ENCODE measurements at places on chromosomes 13 and 19.
A peak's percentile ranks its signal among the peaks of the same experiment; 100 is the strongest.

DNA sequence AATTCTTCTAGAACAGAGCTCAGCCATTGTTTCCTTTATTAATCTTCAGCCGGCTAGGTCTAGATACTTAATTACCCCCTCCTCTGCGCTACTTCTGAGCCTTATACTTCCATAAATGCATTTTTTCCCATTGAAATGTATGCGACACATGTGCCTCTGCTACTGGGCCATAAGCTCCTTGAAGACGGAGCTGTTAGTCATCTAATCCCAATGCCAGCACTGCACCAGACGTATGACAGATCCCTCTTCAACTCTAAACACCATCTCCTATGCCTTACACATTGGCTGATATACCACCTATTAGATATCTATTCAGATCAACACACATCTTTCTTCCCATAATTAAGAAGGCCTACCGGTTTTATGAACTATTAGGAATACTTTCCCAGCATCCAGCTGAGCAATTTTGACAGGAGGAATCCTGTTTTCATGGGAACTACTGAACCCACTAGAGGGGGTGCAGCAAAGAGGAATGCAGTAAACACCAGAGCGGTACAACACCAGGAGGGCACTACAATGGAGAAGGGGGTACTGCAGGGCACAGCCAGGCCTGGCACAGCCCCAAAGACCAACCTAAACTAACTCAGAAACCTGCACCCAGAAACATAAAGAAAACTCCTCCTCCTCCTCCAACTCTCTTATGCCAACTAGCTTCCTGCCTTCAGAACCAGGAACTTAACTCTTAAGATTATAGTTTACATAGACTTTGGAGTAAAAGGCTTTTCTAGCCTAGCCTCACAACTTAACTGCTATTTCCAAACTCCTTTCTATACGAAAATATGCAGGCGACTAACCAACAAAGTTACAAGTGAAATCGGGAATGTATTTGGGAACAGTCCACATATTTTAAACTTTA, 18.7 kb downstream of the STK24 start:
- DNase-seq = no peak

GRCh38 chr13:48891586-48891985, 84.1 kb upstream of the FNDC3A start:
- no peak for DNase-seq

DNA sequence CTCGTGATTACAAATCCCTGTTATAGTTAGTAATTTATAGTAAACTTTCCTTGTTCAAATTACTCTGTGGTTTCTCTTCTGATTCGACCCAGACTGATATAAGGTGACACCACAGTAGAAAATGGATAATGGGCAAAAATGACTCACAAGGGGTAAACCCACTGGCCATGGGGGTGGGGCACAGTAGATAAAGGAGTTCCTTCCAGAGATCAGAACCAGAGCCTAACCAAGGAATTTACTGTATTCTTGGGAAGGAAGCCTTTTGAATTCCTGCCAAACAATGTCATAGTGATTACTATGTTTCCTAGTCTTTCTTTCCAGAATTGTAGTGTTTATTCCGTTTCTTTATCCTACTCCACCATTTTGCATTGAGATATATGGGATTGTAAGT, 21.9 kb downstream of the MIR17HG start:
- DNase-seq = no peak

- DNase-seq = no peak
Observed at GRCh38 chr13:67696775-67697174, 466.6 kb upstream of the PCDH9 start.

GRCh38 chr19:45146741-45147205, 14.0 kb downstream of the NKPD1 start:
- no peak for DNase-seq

DNA sequence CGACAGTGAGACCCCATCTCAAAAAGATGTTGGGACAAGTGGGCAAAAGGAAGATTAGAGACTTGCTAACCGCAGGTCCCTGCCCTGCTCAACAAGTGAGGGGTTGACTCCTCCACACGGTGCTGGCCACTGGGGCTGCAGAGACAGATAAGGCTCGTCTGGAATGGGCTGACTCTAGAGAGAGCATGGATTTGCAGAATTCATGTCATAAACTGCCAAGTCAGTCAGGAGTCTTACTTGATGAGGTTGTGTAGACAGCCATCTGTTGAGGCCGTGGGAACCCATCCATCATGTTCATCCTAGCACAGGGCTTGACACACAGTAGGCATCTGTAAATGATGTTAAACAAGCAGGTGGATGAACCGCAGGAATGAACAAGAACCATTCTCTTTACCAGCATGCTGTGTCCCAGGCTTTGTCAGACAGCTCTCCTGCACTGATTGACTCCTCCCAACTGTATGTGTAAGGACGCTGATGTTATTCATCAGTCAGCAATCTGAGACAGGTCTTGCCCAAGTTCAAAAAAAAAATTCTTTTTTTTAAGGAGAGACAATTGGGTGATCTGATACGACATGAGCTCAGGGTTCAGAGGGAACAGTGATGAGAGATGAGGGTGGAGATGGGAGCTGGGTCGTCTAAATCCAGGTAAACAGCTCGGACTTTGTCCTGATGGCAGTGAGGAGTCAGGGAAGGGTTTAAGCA, 8.8 kb downstream of the PAF1 start:
- DNase-seq = no peak

GRCh38 chr13:55534306-55534705, 1606.4 kb upstream of the PRR20A start:
- no peak for DNase-seq

DNA sequence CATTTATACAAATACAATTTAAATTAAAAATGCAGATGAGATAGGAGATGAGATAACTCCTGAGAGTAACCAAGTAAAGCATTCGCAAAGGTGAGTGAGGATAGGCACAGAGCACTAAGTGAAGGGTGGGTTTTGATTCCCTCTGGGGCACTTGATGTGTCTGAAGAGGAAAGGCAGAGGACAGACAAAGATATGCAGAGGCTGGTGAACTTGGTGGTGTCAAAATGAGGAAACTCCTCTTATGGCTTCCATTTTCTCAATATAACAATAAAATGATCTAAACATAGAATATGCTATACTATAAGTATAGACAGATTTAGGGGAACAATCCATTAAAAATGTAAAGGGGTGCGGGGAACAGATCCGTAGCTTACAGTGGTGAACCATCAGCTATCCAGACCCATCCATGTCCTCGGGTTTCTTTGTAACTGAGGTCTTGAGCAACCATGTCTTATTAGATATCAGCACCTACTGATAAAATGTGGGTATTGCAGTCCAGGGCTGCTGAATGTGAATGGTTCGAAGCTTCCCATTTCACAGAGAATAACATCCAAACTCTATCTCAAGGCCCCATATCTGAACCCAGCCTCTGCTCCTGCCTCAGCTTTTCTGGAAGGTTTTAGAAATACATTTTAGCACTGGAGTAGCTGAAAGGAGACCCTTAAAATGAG, 73.9 kb upstream of the SLC10A2 start:
- DNase-seq = no peak

- no peak for DNase-seq
Observed at GRCh38 chr13:41763782-41764181, 197.1 kb downstream of the VWA8 start.

- DNase-seq = no peak
Observed at GRCh38 chr19:38004521-38005223, 97.7 kb downstream of the SIPA1L3 start.

DNA sequence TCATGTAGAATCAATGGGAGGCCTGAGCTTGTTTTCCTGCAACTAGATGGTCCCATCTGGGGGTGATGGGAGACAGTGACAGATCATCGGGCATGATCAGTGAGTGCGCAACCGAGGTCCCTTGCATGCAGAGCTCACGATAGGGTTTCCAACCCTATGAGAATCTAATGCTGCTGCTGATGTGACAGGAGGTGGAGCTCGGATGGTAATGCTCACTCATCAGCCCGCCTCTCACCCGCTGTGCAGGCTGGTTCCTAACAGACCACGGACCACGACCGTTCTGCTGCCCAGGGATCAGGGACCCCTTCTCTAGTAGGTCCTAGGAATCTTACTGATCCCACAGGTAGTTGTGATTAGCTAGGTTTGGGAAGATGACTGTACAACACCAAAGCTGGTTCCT, 23.5 kb upstream of the GARRE1 start:
- DNase-seq = no peak

DNA sequence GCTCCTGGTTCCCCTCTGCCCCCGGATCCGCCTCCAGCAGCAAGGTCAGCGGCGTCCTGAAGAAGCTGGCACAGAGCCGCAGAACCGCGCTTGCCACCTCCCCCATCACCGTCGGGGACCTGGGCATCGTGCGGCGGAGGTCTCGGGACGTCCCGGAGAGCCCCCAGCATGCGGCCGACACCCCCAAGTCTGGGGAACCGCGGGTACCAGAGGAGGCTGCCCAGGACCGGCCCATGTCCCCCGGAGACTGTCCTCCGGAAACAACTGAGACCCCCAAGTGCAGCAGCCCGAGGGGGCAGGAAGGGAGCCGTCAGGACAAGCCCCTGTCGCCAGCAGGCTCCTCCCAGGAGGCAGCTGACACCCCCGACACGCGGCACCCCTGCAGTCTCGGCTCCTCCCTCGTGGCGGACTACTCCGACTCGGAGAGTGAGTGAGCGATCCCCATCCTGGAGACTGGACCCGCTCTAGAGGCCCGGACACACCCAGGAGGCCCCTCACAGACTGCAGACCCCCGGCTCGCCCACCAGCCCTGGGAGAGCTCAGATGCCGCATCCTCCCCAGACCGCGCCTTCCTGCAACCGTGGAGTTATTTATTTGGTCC, 1.6 kb upstream of the MRI1 start:
- no peak for DNase-seq

DNA sequence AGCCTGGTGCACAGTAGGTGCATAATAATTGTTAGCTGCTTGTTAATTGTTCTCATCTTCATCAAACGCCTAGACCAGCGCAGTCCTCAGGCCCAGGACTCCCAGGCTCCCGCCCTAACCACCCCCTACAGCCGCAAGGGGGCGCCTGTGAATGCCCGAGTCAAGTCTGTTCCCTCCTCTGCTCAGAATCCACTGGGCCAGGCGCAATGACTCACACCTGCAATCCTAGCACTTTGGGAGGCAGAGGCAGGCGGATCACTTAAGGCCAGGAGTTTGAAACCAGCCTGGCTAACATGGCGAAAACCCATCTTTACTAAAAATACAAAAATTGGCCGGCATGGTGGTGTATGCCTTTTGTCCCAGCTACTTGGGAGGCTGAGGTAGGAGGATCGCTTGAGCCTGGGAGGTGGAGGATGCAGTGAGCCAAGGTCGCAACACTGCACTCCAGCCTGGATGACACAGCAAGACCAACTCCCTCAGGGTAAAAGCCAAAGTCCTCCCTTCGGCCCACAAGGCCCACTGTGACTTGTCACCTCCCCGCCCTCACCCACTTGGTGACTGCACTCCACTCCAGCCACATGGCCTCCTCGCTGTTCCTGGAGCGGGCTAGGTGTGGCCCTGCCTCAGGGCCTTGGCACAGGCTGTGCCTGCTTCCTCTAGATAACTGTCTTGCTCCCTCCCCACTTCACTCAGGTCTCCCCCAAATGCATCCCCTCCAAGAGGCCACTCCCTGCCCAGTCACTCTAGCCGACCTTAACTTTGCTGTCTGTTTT, 9.1 kb downstream of the ZNF653 start:
- peak; percentile 37 for DNase-seq

DNA sequence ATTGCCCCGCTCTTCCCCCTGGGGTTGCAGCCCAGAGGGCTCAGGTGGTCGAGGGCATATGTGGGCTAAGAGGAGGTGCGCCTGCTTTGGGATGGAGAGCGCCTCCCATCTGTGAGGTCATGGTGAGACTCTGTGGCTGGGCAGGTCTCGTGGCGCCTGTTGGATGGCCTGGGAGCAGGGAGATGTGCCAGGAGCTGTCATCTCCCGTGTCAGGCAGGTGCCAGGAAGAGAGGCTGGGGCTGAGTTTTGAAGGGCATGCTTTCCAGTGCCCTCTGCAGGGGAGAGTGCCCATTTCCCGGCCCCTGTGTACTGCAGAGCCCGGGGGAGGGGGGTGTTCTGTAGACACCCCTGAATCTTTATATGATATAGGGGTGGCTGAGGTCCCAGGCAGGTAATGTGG, 2.8 kb downstream of the WTIP start:
- no peak for DNase-seq

DNA sequence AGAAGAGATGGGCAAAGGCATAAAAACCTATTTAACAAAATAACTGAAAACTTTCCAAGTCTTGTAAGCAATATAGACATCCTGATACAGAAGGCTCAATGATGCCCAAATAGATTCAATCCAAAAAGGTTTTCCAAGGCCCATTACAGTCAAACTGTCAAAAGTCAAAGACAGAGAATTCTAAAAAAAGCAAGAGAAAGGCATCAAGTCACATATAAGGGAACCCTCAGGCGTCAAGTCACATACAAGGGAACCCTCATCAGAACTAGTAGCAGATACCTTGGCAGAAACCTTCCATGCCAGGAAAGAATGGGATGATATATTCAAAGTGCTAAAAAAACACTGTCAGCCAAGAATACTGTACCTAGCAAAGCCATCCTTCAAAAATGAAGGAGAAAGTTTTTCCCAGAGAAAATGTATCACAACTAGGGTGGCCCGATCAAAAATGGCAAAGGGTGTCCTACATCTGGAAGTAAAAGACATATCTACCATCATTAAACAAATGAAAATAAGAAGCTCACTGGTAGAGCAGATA, 21.2 kb downstream of the ZNF829 start:
- no peak for DNase-seq

DNA sequence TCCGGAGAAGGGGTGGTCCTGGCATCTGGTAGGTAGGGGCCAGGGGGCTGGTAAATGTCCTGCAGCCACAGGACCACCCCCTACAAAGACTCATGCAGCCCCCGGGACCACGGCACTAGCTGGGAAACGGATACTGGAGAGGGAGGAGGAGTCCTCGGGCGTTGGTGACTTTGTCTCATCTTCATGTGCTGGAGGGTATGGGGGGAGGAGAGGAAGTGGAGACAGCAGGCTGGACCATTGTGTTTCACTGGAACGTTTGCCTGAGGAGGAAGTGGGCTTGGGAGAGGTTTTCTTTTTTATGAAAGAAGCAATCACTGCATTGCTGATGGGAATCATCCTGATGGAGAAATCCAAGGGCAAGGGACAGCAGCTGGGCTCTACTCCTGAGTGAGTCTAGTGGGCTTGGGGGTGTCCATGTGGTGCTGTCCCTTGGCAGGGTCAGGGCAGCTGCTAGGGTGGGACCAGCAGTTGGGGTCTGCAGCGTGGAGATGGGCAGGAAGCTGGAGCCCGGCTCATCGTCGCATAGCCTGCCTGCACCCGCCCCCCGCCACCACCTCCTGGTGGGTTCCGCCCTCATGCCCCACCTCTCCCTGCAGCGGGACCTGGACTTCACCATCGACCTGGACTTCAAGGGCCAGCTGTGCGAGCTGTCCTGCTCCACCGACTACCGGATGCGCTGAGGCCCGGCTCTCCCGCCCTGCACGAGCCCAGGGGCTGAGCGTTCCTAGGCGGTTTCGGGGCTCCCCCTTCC, 1.7 kb upstream of the ADM5 start:
- DNase-seq = no peak

- peak; percentile 99 for DNase-seq
Observed at GRCh38 chr19:1249298-1249989, 1.1 kb downstream of the MIDN start.
